ENCODE measurements at places on chromosomes 1 and 21.

GRCh38 chr1:3419415-3420204 is 34.9 kb upstream of the ARHGEF16 start:
- no peak for DNase-seq

GRCh38 chr1:53203466-53203865 is 6.8 kb downstream of the CPT2 start:
- no peak for DNase-seq

- DNase-seq: no peak
Measured at GRCh38 chr1:21490774-21491487, 18.3 kb upstream of the ALPL start.

DNA sequence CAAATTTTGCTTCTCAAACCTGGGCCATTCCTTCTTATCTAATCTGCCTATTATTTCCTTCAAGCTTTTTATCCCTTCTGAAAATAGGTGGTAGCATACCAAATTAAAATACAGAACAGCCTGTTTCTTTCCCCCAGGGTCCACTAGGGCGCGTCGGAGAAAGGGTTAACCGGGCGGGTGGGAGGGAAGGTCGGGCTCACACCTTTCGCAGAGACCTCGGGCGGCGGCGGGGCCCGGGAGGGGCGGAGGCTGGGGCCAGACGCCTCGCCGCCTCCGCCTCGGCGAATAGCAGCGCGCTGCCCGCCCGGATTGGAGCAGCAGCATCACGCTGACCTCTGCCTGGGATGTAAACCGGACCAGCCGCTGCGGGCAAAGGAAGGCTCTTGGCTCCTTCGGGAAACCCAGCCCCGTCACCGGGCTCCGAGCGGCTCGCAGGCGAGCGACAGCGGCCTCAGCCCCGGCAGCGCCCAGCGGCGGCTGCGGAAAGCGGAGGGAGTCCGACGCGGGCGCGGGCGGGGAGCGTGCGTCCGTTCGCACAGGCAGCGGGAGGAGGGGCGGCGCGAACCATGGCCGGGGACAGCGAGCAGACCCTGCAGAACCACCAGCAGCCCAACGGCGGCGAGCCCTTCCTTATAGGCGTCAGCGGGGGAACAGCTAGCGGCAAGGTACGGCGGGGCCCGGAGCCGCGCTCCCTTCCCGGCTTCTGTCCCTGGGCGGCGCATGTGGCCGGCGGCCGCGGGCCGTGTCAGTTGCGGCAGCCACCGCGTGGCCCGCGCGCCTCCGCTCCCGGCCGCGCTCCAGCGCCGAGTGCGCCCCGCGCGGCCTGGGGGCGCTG is at the start of gene UCK2:
Gene UCK2, plus strand, starts transcription at position 347 of the 835 bp plus-strand sequence. Its CDS starts 220 bp downstream, at position 567.
- DNase-seq: peak; percentile 45

- DNase-seq: no peak
Measured at GRCh38 chr1:203296460-203297073, 8.8 kb upstream of the BTG2 start.

GRCh38 chr1:77768006-77768405 is 8.4 kb upstream of the USP33 start:
- DNase-seq: no peak

- no peak for DNase-seq
Measured at GRCh38 chr1:62228883-62229187, 34.2 kb downstream of the L1TD1 start.

GRCh38 chr1:81254068-81254467 is 546.7 kb upstream of the ADGRL2 start:
- DNase-seq: no peak

DNA sequence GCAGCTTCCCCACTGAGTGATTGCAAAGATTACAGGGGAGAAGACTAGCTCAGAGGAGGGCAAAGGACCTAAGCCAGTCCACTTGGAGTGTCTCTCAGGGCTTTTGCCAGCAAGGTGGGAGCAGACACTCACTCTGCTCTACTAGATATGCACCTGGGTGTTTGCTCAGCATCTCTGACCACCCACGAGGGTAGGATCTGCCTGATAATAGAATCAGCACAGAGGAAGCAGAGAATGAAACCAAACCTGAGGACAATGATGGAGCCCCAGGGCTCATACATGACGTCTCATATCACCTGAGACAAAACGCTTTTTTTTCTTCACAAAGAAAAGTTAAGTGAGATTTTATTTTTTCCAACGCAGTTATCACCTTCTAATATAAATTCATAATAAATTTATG is 79.4 kb downstream of the RRAGC start:
- DNase-seq: no peak

DNA sequence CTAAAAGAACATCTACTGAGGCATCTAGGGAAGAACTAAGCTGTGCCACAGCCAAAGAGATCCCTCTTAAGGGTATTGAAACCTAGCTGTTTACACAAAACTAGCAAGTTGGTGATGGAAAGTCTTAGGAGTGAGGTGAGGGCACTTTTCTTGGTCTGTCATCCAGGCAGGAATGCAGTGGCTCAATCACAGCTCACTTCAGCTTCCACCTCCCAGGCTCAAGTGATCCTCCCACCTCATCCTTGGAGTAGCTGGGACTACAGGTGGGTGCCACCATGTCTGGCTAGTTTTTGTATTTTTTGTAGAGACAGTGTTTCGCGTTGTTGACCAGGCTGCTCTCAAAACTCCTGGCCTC is 2.4 kb downstream of the PLEKHO1 start:
- no peak for DNase-seq

DNA sequence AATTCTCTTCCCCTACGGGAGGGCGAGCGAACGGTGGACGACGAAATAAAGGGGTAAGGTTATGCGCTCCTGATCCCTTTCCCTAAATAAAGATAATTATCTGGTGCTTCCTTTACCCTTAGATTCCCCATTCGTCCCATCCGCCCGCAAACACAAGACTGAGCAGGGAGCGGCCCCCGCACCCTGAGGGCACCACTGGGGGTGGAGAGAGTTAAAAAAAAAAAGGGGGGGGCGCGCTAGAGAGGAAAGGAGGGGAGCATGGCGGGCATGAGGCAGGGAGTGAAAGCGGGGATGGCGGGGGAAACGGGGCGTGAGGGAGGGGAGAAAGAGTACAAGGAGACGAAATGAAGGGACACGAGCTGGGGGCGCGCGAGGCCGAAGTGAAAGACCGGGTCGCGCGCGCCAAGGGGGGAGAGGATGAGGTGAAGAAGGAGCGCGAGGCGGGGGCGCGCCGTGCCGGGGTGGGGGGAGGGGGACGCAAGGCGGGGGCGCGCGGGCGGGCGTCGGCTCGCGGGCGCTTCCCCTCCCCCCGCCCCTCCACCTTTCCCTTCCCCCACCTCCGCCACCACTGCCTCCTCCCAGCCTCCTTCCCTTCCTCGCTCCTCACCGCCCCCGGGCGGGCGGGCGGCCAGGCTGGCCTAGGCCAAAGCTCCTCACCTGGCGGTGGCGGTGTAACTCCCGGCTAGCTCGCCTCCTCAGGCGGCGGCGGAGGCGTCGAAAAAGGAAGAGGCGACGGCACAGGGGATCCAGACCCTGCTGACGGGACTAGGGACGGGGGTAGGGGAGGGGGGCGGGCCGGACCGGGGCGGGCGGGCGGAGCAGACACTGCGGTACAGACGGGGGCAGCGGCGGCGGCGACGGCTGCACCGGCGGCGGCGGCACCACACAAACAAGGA is 448 bp downstream of the GATAD2B start:
- DNase-seq: no peak

DNA sequence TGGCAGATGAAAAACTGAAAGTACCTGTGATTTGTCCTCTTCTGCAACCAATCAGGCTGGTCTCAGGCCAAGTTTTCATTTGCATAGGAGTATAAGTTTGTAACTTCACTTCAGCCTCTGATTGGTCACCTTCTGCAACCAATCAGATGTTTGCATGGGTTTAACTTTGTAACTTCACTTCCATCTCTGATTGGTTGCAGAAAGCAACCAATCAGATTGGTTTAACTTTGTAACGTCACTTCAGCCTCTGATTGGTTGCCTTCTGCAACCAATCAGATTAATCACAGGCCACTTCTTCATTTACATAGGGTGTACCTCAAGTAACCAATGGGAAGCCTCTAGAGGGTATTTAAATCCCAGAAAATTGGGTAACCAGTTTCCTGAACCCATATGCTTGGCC is 18.9 kb upstream of the TUT4 start:
- no peak for DNase-seq

DNA sequence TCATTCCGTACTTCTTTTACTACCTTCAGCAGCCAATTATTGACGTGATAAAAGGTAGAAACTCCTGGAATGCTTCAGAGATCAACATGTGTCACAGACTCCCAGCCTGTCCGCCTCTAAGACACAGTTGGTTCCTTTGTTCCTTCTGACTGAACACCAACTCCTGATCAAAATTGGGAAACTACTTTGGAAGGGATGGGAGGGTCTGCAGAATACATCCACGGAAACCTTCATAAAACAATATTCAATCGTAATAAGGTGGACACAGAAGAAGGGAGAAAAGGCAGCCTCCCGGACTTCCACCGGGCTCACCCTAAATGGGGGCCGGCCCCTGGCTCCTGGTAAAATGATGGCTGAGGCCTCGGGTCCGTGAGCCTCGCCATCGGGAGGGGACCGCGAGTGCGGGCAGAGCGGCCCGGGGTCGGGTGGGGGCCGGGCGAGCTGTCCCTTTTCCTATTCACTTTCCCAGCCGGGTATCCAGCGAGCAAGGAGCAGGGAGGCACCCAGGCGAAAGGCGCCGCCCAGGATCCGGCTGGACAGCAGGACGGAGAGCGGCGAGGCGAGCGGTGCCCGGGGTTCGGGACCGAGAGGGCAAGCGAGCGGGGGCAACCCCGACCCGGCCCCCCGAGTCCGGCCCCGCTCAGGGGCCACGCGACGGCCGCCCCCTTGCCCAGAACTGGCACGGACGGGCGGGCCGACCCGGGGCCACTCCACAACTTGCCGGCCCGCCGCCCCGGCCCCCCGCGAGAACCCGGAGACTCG is 805 bp downstream of the NRIP1 start:
- no peak for DNase-seq

- no peak for DNase-seq
Measured at GRCh38 chr1:220335668-220336067, 63.4 kb upstream of the RAB3GAP2 start.

- no peak for DNase-seq
Measured at GRCh38 chr1:176843352-176844297, 320.9 kb downstream of the ASTN1 start.

DNA sequence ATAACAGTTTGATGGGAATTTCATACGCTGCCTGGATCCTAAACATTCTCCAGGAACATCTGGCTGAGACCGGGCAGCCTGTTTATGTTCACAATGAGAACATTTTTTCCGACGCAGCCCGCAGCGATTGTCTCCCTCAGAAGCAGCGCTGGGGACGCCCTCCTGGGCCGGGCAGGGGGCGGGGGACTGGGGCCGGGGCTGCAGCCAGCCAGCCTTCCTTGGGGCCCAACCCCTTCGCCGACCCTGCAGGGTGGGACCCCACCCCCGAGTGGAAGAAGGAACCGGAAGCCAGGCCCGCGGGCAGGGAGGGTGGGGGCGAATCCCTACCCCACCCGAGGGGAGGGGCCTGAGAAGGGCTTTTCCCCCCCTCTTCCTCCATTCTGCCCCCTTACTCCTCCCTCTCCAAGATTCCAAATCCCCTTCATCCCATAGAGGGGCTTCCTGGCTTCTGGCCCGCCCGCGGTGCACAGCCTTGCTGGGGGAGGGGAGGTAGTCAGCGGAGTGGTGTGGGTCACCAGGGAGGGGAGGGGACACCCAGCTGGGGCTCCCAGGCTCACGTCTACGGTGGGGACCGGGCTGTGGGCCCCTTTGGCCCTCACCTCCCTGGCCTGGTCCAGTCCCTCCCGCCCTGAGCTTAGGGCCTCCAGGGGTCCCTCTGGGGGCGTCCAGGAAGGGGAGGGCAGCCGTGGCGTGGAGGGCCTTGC is 60.6 kb downstream of the WNT9A start:
- no peak for DNase-seq

DNA sequence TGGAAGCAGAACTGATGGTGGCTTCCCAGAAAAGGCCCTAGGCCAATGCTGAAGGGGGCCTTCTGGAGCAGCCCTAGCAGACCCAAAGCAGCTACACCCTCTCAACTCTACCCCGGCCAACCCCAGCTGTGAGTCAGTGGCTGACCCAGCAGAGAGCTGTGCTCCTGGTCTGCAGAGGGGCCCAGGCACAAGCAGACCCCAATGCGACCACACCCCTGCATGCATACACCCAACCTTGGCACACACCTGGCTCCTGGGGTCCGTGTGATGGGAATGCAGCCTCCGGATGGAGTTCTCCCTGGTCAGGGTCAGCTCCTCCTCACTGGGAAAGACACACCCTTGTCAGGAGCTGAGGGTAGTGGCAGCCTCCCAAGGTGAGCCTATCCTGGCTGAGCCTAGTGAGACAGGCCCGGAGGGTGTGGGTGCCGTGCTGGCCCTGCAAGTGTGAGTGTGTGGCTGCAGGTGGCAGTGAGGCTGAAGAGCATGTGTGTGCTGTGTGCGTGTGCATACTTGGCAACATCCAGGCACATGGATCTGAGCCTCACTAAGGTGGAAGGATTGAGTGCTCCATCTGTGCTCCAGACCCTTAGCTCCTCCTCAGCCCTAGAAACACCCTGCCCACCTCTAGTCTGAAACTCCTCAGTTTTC is 3.9 kb upstream of the ARHGAP30 start:
- DNase-seq: no peak

GRCh38 chr1:96508233-96508632 is 213.4 kb upstream of the PTBP2 start:
- DNase-seq: no peak

DNA sequence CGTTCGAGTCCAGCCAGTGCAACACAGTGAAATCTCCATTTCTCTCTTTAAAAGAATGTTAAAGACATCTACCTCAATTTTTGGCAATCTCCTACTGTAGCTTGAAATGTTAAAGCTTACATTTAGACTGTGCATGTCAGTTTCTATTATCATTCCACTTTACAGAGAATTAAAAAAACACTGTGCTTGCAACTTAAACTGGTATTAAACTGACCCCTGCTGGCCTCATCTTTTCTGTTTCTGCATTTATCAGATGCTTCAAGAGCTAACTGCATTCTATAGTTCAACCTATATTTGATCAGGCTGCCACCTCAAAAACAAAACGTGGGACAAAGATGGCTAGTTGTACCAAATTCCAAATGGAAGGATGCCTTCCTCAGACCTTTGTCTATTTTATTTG is 226.5 kb downstream of the SMYD3 start:
- no peak for DNase-seq

- DNase-seq: no peak
Measured at GRCh38 chr1:246394121-246394520, 113.0 kb downstream of the SMYD3 start.

DNA sequence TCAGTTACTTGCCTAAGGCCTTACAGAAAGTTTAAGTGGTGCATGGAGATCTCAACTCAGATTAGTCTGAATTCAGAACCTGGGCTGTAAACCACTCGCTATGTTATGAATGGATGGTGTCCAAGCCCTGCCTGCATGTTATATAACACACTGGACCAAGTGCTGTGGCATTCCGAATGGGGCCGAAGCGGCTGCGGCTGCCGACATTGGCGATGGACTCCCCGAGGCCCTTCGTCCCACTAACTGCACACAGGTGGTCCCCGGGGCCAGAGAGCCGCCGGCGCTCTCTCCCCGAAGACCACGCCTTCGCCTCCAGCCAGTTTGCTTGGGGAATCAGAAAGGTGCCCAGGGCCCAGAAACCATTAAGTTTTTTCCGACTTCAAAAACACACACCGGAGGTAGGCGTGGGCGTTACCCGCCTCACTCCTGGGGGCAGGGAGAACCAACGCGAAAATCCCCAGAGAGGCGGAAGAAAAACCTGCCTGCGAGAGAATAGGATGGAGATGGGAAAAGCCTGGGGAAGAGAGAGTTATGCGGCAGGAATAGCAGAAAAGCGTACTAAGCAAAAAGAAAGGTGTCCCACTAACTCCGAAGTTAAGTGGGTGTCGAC is 579 bp upstream of the TENT5C start:
- DNase-seq: no peak

Data from stimulated activated CD8-positive, alpha-beta memory T cell treated with anti-CD3 and anti-CD28 coated beads, Interleukin-12 subunit alpha, Interleukin-12 subunit beta, amount 100 ng/mL, for 4 hours (primary cell).